Kidney capillary endothelial cell (primary cell): ENCODE measurements at places on chromosomes 5 and 9.

GRCh38 chr5:40552981-40553380, 126.7 kb upstream of the PTGER4 start:
- no peak for DNase-seq

GRCh38 chr5:122310889-122311288, 1.1 kb upstream of the SNCAIP start:
- no peak for DNase-seq

DNA sequence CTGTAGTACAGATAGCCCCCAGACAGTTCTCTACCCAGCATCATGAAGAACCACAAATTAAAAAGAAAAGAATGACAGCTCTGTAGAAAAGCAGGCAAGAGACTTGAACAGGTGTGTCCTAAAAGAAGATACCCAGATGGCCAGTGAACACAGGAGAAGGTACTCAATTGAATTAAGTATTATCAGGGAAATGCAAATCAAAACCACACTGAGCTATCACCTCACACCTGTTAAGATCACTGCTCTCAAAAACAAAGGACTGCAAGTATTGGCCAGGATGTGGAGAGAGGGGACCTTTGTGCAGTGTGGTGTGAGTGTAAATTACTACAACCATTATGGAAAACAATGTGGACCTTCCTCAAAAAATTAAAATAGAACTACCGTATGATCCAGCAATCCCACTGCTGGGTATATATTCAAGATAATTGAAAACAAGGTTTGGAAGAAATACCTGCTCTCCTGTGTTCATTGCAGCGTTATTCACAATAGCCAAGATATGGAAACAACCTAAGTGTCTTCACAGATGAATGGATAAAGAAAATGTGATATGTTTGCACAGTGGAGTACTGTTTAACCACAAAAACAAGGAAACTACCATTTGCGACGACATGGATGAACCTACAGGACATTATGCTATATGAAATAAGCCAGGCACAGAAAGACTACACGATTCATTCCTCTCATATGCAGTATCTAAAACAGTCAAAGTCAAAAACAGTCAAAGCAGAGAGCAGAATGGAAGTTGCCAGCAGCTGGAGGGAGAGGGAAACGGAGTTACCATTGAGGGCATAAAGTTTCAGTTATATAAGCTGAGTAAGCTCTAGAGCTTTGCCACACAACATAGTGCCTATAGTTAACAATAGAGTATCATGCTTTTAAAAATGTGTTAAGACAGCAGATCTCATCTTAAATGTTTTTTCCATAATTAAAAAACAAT, 102.6 kb downstream of the WNK2 start:
- no peak for DNase-seq

GRCh38 chr9:4555236-4555635, 65.0 kb downstream of the SLC1A1 start:
- DNase-seq, result peak; percentile 86

- no peak for DNase-seq
These were observed 18.4 kb upstream of the SCGB3A2 start for GRCh38 chr5:147859962-147860640.

- DNase-seq, result no peak
These were observed 31.5 kb downstream of the EHMT1 start for GRCh38 chr9:137650259-137650658.
